Stimulated activated CD8-positive, alpha-beta memory T cell treated with anti-CD3 and anti-CD28 coated beads, Interleukin-2, amount 100 ng/mL, for 1 hour (primary cell): ENCODE measurements at places on chromosomes 5 and 9.

DNA sequence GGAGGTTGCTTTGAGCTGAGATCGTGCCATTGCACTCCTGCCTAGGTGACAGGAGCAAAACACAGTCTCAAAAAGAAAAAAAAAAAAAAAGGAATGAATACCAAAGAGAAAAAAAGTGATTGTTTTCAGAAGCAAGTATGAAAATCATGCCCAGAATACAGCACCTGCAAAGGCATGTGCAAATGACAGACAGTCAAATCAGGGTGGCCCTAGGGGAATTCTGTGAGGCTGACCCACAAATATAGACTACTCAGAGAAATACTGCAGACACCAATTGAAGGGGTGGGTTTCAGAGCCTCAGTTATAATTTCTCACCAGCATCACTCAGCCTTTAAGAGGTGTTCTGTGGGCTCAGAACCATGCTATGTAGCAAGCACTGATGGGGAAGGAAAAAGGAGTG lies 28.6 kb downstream of the DCAF12 start:
- no peak for DNase-seq

GRCh38 chr5:55146543-55147151 lies 13.3 kb upstream of the GPX8 start:
- DNase-seq = peak; percentile 55

- no peak for DNase-seq
Measured at GRCh38 chr5:121979691-121980090, 17.9 kb downstream of the SRFBP1 start.

DNA sequence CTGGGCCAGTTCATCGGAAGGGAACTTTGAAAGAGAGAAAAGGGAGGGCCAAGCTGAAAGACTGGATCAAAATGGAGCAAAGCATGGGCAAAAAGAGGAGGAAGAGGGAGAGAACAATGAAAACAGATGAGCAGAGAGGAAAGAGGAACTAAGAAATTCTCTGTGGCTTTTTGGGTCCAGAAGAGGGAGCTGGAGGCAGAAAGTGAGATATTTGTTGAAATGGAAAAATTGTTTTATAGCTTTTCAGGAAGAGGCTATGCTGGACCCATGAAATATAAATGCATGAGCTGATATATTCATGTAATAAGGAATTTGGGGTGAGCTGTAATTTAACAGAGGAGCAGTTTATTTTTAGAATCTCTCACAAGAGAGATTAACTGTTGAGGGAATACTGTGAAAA lies 457.3 kb downstream of the DMAC1 start:
- DNase-seq = no peak

- no peak for DNase-seq
Measured at GRCh38 chr5:147072622-147073021, 162.2 kb upstream of the STK32A start.

- DNase-seq = no peak
Measured at GRCh38 chr5:101580591-101580990, 677.5 kb upstream of the ST8SIA4 start.

- no peak for DNase-seq
Measured at GRCh38 chr5:9166202-9167112, 379.4 kb downstream of the SEMA5A start.

DNA sequence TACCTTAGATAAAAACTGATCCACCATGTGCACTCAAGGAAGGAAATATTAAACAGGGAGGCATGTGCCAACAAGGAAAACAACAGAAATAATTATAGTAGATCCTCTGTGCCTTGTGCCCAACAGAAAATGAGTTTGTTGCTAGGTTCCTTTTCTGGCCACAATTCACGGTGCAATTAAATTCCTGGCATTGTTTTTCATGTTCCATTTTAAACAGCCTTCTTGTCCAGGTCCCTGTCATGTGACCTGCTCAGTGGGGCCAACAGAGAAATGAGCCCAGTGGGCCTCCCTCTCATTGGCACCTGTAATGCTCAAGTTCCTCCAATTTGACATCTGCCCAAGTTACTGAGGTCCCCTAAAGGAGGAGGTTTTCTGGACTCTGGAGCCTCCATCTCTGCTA lies 56.5 kb downstream of the SPOCK1 start:
- DNase-seq = no peak

- DNase-seq = no peak
Measured at GRCh38 chr9:71830929-71831328, 62.6 kb upstream of the CEMIP2 start.

DNA sequence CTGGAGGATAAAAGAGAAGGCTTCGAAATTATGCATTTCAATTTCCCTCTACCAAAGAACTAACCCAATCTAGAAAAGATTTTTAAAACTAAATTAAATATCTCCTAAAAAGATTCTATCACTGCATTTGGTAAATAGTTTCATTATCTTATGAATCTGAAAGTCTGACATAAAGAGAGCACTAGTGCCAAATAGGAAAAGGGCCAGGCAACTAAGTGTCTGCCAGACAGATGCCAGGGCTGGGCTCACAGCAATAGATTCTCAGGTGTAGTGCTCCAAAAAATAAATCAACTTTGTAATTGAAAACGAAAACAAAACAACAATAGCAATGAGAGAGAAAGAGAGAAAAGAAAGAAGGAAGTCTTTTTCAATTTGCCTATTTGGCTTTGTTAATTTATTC lies 157.7 kb upstream of the GNA14 start:
- no peak for DNase-seq

DNA sequence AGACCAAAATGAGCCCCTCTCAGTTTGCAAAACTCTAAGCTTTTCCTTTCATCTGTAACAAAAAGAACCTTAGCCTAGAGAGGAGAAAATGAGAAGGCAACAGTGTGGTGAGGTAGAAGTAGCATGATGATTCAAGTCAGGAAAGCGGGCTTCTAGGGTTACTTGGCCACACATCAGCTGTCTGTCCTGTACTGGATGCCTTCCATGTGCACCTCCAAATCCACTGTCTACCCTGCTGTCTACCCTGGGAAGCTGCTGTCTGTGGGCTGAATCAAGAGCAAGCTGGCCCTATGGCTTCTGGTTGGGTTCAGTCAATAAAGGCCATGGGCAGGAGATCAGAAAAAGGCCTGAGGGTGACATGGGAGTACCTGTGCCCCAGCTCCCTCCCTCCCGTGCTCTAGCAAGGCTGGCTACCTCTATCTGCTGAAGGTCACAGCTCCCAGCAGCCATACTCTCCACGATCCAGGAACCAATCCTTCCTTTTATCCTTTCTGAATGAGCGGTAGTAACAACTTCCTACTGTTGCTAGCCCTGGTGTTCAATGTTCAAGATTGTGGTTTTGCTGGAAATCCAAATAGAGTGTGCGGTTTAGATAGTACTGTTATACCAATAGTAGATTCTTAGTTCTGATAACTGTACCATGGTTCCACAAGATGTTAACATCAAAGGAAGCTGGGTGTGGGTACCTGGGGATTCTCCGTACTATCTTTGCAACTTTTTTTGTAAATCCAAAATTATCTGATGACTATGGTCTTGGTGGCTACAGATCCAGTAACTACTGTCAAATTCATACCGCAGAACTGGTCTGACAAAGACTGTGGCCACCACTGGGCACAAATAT lies 191.0 kb downstream of the ESM1 start:
- no peak for DNase-seq

- DNase-seq = no peak
Measured at GRCh38 chr5:57262541-57262940, 88.7 kb downstream of the GPBP1 start.

DNA sequence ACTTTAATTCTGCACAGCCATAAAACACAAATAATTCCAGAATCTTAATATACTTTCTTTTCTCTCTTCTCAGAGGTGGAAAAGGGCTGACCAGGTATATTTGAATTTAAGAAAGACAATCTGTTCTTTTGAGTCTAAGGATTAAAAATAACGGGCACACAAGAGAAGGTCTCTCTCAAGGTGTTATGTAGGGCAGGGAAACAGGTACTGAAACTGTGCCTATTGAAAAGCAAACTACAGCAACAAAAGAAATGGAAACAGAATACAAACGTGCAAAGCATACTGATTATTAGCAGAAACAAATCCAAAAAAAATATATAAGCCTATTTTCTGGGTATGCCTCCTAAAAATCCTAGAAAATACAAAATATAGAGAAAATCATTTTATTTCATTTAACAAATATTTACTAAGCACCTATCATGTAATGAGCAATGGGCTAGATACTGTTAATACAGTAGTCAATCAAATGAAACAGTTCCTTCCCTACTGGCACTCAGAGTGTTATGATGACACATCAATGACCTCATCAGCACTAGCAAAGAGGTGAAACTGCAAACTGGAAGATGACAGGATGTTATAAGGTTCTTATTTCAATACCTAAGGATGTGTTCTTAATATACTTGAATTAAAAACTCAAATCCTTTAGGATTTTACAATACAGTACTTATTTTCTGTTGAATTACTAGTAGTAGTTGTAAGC lies 87.7 kb downstream of the AUH start:
- no peak for DNase-seq

DNA sequence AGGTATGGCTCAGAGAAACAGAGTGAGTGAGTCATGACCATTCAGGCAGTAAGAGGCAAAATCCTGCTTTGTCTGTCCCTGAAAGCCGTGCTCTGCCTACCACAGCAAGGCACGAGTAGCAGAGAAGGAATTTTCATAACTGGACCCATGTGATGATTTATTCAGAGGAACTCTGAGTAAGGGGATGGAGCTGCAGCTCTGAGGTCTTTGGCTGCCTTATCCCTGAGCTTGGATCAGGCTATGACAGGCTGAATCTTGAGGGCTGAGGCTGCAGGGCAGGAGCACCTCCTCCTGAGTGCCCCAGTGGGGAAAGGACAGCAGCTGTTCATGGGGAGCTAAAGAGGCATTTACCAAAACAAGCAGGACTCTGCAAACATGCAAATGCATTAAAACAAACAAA lies 183.4 kb downstream of the PAPPA start:
- no peak for DNase-seq

DNA sequence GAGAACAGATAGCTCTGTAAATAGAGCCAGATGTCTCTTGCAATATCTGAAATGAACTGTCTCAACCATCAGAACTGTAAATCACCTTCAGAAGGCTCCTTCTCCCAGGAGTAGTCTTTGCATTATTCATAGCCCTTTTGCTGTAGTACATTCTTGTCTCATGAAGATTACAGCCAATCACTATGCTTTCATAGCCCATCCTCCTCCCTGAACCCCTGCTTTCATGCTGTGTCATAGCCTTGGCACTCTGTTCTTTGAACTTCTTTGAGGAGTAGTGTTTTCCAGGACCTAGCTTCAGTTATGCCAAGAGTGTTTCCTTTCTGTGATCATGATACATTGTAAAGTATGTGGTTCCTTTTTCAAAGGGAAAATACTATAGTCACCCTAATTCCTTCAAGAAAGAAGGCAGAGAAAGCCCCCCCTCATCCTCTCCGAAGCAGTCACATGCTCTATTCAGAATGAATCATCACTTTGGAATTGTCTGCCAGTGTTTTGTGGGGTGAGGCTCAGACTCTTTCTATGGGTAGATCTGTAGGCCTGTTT lies 61.1 kb downstream of the GRIA1 start:
- no peak for DNase-seq

DNA sequence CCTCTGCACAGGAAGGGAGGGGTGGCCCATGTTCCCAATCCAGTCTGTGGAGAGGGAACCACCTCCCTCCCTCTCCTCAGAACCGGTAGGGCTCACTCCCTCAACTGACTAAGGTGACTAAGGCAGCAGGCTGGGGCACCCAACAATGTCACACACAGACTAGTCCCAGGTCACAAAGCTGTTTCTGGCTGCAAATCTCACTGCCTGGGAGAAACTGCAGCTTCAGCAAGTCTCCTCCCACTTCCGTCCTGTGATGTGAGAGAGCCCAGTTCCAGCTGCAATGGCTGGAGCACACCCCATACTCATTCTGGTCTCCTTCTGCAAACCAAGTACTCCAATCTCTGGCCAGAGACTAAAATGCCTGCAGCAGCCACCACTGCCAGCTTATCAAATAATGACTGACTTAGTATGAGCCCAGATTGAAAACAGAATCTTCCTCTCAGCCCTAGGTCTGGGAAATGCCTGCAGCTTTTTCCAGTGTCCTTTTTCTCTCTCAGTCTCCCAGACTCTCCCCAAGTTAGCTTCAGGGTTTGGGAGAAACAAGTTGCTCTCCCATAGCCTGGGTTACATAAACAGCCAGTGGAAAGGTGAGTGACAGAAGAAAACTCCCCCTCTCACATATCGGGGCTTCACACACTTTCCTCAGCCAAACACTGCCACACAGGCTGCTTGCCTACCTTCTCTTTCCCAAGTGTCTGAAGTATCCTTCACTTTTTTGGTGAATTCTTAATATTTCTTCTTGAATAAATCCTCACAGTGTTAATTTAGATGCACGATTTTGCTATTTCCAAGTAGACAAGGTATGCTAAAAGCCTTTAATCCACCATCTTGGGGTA lies 247.4 kb upstream of the RASA1 start:
- no peak for DNase-seq

- DNase-seq = no peak
Measured at GRCh38 chr5:87588316-87588715, 175.6 kb upstream of the CCNH start.

- no peak for DNase-seq
Measured at GRCh38 chr5:74888117-74888516, 21.9 kb upstream of the FAM169A start.

DNA sequence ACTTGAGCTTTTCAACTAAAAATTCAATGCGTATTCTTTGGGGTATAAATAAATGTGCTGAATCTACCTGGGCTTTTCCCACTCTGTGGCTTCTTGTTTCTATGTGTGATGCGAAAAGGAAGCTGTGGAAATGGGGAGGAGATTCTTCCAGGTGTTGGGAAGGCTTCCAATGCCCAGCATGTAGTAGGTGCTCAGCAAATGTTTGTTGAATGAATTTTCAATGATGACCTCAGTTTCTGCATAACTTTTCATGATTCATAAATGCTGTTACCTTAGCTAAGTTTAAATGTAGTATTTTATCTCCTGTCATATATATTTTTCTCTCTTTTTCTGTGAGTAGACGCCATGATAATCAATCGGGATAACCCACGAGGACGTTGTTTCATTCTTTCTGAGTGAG lies 25.6 kb upstream of the KCNMB1 start:
- no peak for DNase-seq

- DNase-seq = no peak
Measured at GRCh38 chr5:126208691-126209090, 214.5 kb upstream of the GRAMD2B start.

DNA sequence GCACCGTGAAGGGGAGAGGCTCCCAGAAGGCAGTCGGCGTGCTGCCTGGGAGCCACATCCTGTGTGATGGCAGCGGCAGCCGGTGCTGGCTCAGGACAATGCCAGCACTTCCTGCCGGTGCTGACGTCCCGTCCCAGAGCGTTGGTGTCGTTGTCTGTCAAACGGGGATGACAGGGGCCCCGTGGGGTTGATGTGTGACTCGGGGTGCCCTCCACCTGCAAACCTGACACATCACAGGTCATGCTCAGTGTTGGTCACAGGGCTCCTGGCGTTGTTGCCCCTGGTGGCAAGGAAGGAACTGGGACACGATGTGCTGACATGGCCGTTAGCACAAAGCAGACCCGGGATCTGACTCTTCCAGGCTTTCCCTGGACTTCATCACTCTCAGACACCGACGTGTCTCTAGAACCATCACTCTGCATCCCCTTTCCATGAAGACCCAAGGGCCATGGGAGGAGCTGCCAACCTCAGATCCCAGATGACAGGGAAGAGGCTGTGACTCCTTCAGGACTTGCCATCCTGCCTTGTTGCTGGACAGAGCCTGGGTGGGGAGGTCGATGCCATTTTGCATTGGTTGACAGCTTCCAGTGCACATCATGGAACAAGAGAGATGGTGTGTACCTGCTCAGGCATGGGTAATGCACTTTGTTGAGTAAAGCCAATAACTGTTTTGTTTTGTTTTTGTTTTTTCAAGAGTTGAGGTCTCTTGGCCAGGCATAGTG lies 21.5 kb downstream of the PLPP7 start:
- DNase-seq = peak; percentile 24

GRCh38 chr9:87455407-87455806 lies 42.3 kb upstream of the DAPK1 start:
- DNase-seq = no peak
